NCI-H226 (cell line): ENCODE measurements at places on chromosomes 2 and 18.
A peak's percentile ranks its signal among the peaks of the same experiment; 100 is the strongest.

DNA sequence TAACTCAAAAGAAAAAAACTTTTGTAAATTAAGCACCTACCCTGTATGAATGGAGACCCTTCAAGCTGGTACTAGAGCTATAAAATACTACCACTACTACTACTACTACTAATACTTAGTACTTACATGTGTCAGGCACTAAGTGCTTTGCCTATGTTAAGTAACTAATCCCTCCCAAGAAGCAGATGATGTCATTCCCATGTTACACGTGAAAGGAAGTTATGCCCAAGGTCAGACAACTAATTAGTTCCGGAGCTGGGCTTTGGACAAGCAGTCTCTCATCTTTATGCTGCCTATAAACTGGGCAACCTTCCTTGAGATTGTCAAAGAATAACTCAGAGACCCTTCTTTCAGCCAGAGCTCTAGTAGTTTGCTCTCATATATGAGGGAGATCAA, 13.9 kb upstream of the ATP6V1B1 start:
- DNase-seq = no peak

GRCh38 chr2:60070736-60071489, 482.5 kb downstream of the BCL11A start:
- no peak for DNase-seq

GRCh38 chr2:102806250-102806837, 44.5 kb downstream of the TMEM182 start:
- DNase-seq = peak; percentile 24

GRCh38 chr2:229297247-229297646, 26.2 kb upstream of the PID1 start:
- no peak for DNase-seq

- no peak for DNase-seq
These were observed 99.6 kb downstream of the METTL8 start for GRCh38 chr2:171334171-171334570.
